Naive thymus-derived CD8-positive, alpha-beta T cell (primary cell): ENCODE measurements at places on chromosomes 5 and 9.

DNA sequence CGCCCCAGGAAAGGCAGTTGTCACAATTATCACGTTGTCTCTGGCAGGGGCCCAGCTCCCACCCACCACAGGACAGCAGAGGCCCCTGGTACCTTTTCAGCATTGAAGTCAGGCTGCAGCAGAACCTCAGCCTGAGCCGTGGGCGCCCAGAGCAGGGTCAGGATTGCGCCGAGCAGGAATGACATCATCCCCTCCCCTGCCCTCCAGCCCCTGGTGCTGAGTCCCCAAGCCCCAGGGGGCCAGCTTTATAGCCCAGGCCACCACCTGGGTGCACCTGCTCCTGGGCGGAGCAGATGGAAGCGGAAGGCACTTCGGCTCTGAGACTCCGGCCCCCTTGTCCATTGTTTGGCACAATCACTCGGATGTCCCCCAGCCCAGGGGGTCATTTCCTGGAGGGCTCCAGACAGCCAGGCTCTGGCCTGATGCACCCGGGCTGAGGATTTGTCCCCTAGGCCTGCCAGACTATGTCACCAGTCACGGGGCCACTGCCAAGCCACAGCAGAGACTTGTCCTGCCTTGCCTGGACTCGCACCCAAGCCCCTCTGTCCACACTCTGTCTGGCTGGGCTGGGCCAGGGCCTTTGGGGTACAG lies at the start of gene LCN15:
LCN15 (minus strand) TSS at position 218 of the 591 bp plus-strand sequence; CDS start at position 188, 30 bp downstream.
- no peak for DNase-seq

DNA sequence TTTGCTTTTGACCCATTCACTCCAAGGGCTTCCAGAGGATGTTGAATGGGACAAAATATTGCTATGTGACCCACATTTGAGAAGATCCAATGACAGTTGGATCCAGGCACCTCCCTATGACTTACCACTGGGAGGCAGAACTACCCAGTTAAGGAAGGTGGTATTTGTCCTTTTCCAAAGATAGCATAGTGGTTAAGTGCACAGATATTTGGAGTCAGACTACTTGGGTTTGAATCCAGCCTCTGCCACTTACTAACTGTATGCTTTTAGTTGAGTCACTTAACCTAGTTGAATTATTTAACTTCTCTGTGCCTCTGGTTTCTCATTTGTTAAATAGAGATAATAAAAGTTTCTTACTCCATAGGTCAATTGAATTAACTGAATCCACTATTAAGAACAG lies 74.5 kb upstream of the PALM2AKAP2 start:
- no peak for DNase-seq

- no peak for DNase-seq
These were observed 6.3 kb downstream of the IFNA21 start for GRCh38 chr9:21160178-21160577.

- DNase-seq: no peak
These were observed 5.1 kb downstream of the MLANA start for GRCh38 chr9:5895782-5896181.

GRCh38 chr5:80957031-80957761 lies 3.0 kb upstream of the RASGRF2 start:
- DNase-seq: no peak

DNA sequence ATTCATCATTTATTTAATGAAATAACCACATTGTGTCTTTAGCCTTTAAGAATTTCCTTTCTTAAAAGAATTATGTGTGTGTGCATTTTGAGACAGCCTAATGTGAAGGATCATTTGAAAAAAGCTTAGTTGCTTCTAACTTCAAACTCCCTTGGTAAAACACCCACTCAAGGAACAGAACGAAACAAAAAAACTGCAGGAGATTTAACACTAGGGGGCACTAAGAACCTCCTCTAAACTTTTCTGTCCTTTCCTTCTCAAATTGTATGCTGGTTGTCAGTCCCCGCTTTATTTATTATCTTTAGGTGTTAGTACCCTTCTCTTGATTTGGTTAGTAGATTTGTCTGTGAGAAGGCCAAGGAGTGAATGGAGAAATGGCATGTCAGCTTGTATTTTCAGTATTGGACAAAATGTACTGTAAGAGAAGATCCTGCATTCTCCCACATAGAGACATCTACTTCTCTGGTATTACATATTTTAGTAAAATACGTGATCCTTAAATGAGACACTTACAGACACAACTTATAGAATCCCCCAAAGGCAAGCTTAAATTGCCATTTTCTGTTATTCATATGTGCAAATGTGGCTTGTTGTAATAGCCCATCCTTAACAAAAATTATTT lies 229.7 kb downstream of the MRPS30 start:
- no peak for DNase-seq

GRCh38 chr9:76153339-76153738 lies 240.9 kb downstream of the RFK start:
- DNase-seq: no peak

GRCh38 chr9:117121316-117121715 lies 293.5 kb downstream of the ASTN2 start:
- no peak for DNase-seq

- DNase-seq: no peak
These were observed 408.3 kb downstream of the DMRT2 start for GRCh38 chr9:1458503-1458902.

DNA sequence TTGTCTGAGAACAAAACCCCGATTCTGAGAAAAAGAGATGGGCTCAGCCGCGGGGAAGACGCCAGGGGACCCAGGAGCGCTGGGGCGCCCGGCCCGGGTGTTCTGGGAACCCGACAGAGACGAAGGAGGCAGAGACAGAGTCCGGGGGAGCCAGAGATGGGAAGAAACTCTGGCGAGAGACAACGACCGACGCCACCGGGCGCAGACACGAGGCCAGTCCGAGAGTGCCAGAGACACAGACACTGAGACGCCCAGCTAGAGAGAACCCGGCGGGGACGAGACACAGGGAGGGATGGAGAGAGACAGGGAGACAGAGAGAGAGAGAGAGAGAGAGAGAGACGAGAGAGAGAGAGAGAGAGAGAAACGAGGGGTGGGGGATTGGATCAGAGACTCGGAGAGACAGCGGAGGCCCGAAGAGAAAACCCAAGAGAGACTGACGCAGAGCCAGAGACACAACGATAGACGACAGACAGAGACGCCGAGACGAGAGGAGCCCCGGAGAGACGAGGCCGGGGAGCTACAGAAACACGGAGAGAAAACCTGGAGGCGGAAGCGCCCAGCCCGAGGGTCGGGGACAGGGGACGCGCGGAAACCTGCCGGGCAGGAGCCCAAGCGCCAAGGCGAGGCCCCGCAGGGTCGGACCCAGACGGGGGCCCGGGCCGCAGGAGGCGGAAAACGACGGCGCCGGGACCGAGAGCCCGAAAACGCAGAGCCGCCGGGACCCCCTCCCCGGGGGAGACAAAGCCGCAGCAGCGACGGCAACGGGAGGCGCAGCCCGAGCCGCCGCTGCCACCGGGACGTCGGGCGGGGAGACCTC lies 3.3 kb downstream of the NR5A1 start:
- no peak for DNase-seq

- no peak for DNase-seq
These were observed 1206.7 kb downstream of the CDH12 start for GRCh38 chr5:21646469-21646868.

DNA sequence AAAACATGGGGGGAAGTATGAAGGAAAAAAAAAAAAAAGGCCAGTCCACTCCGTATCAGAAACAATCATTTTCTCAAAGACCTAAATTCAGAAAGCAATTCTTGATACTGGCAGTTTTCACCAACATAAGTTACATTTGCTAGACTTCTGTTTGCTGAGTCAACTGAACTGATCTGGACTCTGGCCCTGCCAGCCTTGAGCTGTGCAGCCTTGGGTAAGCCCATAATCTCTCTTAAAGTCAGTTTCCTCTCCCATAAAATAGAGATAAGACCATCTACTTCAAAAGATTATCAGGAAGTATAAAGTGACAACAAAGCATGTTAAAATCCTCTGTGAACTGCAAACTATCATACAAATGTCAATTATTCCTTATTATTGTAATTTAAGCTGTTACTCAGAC lies 106.8 kb downstream of the MAPKAP1 start:
- no peak for DNase-seq

DNA sequence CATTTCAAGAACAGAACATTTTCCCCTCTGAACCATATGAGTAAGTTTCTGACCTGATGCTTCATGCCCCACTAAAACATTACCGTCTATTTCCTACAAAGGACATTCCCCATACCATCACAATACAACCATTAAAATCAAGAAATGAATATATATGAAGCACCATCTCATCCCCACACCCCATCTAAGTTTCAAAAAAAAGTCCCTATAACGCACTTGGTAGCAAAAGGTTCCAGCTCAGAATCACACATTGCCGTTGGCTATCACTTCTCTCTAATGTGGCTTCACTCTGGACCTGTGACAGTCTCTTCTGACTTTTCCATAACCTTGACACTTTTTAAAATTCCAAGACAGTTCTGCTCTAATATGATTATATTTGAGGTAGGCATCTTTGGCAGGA lies 5.9 kb downstream of the EMB start:
- no peak for DNase-seq

- no peak for DNase-seq
These were observed 16.4 kb downstream of the JADE2 start for GRCh38 chr5:134541736-134542376.

GRCh38 chr5:66949066-66949465 lies 247.5 kb downstream of the CD180 start:
- DNase-seq: no peak

DNA sequence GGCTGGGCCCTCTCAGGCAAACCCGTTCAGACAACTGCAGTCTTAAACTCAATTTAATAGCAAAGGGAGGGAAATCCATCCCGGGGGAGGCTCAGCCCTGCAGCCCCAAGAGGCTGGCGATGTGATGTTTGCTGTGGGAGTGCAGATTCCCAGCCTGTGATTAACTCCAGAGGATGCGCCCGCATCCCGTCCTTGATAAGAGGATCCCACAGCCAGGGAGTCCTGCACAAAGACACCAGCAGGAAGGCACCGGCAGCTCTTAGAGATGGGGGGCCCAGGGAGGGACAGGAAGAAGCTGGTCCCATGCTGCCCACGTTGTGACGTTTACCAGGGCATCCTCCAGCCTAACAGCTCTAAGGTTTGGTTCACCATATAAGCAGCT lies 64.7 kb downstream of the MRPL36 start:
- DNase-seq: no peak

- DNase-seq: no peak
These were observed 84.7 kb upstream of the IRX2 start for GRCh38 chr5:2836133-2836532.

- no peak for DNase-seq
These were observed 152.7 kb upstream of the TBCA start for GRCh38 chr5:77928776-77929300.

- no peak for DNase-seq
These were observed 30.9 kb upstream of the SEMA6A start for GRCh38 chr5:116605310-116606070.

DNA sequence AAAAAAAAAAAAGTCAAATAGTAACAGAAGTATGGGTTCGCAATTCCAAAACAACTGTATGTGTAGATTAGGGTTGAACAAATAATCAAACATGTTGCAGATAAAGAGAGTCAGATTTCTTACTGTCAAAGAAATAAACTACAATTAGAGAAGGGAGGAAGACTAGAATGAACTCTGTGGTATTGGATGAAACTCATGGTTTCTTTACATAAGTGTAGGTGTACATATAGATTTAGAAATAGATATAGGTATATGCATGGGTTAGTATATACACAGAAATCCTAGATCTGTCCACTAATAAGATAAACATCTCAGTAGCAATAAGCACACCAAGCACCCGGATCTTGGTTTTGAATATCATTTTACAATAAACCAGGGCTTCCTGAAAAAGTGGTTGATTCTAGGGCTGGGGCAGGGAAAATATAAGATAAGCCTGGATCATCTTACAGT lies 21.3 kb downstream of the DTWD2 start:
- no peak for DNase-seq

DNA sequence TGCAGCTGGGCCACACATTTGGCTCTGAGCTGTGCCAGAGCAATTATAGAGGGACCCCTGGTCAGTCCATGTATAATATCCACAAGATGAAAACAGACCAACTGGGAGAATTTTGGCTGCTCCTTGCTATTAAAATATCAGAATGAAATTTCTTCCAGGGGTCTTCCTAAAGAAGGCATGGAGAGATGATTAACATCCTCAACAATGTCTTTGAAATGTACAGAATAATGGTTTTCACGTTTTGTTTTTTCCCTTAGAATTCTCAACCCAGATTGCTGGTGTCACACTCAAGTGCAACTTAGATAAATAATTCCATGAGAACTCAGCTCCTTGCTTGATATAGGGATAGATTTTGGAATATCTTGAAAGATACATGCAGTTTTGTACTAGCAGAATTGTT lies 148.3 kb upstream of the SLC24A2 start:
- no peak for DNase-seq

DNA sequence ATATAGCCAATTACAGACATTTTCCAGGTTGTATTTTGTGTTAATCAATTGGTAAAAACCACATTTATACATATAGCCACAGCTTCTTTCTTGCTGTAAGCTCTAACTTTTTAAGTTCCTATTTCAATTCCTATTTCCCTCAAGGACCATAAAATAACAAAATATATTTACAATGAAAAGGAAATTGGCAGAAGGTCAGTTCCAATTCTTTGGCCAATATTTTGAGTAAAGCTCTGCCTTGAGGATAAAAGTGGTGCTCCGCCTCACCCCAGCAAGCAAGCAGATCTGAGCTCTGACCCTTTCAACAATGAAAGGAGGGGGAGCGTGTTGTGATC lies 203.4 kb upstream of the RASEF start:
- no peak for DNase-seq

GRCh38 chr5:143924311-143924978 lies 112.5 kb downstream of the HMHB1 start:
- DNase-seq: no peak

DNA sequence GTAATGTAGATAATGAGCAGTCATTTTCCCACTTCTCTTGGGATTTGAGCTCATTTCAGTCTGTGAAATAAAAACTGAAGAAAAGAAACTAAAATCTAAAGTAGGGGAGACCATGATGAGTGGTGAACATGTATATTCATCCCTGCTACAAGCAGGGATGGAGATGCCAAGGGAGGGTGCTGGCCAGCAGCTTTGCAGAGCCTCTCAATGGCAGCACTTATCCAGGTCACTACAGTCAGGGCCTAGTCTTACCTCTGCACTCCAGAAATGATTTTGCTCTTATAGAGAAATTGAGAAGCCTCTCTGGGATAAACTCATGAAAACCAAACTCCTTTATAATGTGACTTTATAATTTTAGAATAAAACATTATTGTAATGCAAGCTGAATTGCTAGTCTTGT lies 317.6 kb downstream of the FBXL17 start:
- DNase-seq: no peak

DNA sequence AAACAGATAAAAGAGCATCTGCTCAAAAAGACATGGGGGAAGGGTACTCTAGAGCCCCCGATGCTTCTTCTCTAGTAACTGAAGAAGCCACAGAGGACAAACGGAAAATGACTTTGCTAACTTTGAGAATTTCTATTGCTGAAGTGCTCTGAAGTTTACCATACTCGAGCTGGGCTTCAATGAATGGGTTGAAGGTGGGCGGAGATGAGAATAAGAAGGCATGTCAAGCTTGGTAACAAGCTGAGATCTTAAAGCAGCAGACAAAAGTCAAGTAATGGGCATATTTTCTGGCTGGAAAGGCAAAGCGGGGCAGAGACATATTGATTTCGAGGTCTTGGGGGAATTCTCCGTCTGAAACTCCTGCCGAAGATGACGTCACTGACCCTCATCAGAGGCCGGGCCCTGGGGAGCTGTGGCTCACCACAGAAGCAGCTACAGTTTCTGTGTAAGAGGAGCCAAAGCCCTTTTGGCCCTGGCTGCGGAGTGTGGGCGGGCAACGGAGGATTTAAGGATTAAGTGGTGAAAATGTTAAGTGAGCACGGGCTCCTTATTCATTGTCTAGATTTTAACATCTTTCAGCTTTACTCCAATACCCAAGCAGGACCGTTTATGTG lies 115.8 kb upstream of the SLIT3 start:
- no peak for DNase-seq
